Hematopoietic multipotent progenitor cell treated with erythropoietin and hydrocortisone succinate and interleukin-3 and kit ligand, for 8 days (in vitro differentiated cells): ENCODE measurements at places on chromosomes 3 and 15.

- no peak for DNase-seq
Observed at GRCh38 chr3:123476967-123477750, 28.3 kb upstream of the ADCY5 start.

GRCh38 chr3:45689787-45690145 is 570 bp downstream of the SACM1L start:
- peak; percentile 10 for DNase-seq

- DNase-seq, result peak; percentile 67
Observed at GRCh38 chr15:57866149-57866736, 159.7 kb downstream of the POLR2M start.

DNA sequence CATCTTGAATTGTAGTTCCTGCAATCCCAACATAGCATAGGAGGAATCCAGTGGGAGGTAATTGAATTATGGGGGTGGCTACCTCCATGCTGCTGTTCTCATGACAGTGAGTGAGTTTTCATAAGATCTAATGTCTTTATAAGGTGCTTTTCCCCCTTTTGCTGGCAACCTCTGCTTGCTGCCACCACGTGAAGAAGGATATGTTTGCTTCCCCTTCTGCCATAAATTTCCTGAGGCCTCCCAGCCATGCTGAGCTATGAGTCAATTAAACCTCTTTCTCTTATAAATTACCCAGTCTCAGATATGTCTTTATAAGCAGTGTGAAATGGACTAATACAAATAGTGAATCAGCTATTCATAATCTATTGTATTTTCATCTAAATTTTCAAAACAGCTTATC is 537.3 kb downstream of the EPHA3 start:
- no peak for DNase-seq

- no peak for DNase-seq
Observed at GRCh38 chr15:37698679-37699078, 235.8 kb upstream of the TMCO5A start.

- DNase-seq, result no peak
Observed at GRCh38 chr3:153209596-153209995, 47.6 kb downstream of the RAP2B start.

- no peak for DNase-seq
Observed at GRCh38 chr3:48226939-48227338, 3.6 kb downstream of the CAMP start.

GRCh38 chr3:38878646-38879045 is 62.6 kb upstream of the SCN10A start:
- DNase-seq, result no peak

DNA sequence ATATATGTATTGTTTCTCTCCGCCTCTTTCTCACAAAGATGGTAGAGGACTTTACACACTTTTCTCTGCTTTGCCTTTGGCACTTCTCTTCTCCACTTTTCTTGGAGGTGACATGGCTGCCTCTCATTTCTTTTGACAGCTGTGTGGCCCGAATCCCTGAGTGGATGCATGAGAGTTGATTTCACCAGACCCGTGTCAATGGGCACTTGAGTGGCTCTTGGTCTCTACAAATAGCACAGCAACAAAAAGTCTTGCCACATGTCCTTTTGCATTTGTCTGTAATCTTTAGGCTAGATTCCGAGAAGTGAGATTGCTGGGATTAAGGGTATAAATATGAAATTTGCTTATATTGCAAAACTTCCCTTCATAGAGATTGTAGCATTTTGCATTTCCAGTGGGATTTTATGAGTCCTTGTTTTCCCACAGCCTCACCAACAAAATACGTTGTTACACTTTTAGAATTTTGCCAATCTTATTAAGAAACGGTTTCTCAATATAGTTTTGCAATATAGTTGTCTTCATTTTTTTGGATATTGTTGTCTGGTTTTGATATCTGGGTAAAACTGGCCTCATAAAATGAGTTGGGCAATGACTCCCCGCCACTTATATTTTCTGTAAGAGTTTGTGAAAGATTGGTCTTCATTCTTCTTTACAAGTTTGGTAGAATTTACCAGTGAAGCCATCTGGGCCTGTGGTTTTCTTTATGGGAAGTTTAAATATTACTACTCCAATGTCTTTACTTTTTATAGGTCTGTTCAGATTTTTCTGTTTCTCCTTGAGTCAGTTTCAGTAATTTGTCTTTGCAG is 5.2 kb upstream of the TRPM1 start:
- no peak for DNase-seq
